ENCODE measurements at places on chromosomes 3 and 15. TPM values are rescaled to one million over a fixed set of nuclear protein-coding genes. Genes with fewer than 3 reads are reported as not detected.

Gene FANCD2OS
- total RNA-seq: not detected

Gene CDC25A
- total RNA-seq: 0.65 TPM

Gene CMTM7
- total RNA-seq: 9.2 TPM

Gene FOXL2NB
- total RNA-seq: not detected

Gene ACAN
- 13.5 TPM for total RNA-seq

Gene LRIG1
- 83.8 TPM for total RNA-seq

Gene RTP4
- 2.7 TPM for total RNA-seq

Gene AHSG
- total RNA-seq: not detected

Measured in posterior vena cava (tissue), 2 donors.